Fibroblast of lung (primary cell): ENCODE measurements at places on chromosomes 2 and 18. TPM values are rescaled to one million over a fixed set of nuclear protein-coding genes. Genes with fewer than 3 reads are reported as not detected.

FAM168B gene
- total RNA-seq = 71.2 and 79.1 TPM in 2 replicates

GRCh38 chr2:186721956-186722355 is 28.1 kb downstream of the FAM171B start:
- no peak overlapping the region for H3K4me3 ChIP-seq
- no peaks in the 10 kb centered on the region for H3K27me3 ChIP-seq
- no peak overlapping the region for H3K27ac ChIP-seq
- DNase-seq = no peak
- H3K36me3 ChIP-seq = no peaks in the 10 kb centered on the region

DNA sequence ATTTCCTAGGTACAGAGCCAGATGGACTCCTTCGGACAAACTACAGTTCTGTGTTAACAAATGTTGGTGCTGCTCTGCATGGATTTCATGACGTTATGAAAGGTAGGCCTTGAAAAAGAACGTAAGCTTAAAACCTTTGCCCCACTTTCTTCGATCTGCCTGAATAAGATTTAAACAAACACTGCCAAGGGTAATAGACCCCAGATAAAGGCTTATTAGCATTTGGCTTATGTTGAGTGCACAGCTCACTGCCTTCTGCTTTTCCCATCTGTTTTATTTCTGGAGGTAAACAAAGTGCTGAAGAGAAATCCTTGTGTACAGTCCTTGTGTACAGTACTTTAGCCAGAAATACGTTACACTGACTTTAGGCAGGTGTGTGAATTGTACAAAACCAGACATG is 50.0 kb upstream of the STON1 start:
- H3K4me3 ChIP-seq = no peak overlapping the region
- peaks cover 4% of the 10 kb centered on the region for H3K4me1 ChIP-seq
- DNase-seq = peak; percentile 34

LOXL3 gene
- 12.6 and 26.4 TPM in 2 replicates for total RNA-seq

- H3K4me3 ChIP-seq = no peak overlapping the region
- DNase-seq = no peak
- H3K27ac ChIP-seq = no peak overlapping the region
- no peaks in the 10 kb centered on the region for H3K4me1 ChIP-seq
Measured at GRCh38 chr2:31000970-31001369, 137.3 kb downstream of the GALNT14 start.

DNA sequence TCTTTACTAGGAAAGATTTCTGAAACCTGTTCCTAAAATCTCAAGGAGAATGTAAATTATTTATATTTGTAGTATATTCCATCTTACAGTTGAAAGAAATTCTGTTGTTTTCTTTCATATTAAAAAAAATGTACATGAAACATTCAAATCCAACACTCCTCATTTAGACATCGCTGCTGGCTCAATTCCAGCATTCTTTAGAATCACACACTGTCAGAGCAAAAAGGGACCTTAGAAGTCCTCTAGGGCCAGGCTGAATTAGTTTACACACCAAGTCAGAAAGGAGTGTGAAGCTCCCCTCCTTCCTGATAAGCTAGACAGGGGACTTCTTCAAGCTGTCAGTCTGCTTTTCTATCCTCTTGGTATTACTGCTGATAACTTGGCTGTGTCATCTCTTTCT is 158.6 kb upstream of the LTBP1 start:
- no peak overlapping the region for H3K27ac ChIP-seq
- no peaks in the 10 kb centered on the region for H3K36me3 ChIP-seq
- no peak overlapping the region for H3K4me3 ChIP-seq
- no peaks in the 10 kb centered on the region for H3K27me3 ChIP-seq
- no peaks in the 10 kb centered on the region for H3K4me1 ChIP-seq

GRCh38 chr2:83168377-83168776 is 1290.7 kb downstream of the SUCLG1 start:
- H3K27ac ChIP-seq = no peak overlapping the region
- no peak for DNase-seq
- no peaks in the 10 kb centered on the region for H3K4me1 ChIP-seq
- no peak overlapping the region for H3K4me3 ChIP-seq

CRYGD gene
- total RNA-seq = not detected in 2 replicates

- H3K27me3 ChIP-seq = no peaks in the 10 kb centered on the region
- peaks cover 2% of the 10 kb centered on the region for H3K4me1 ChIP-seq
- H3K4me3 ChIP-seq = no peak overlapping the region
- H3K27ac ChIP-seq = no peak overlapping the region
Measured at GRCh38 chr2:235518322-235519090, 24.7 kb downstream of the AGAP1 start.

CPO gene
- total RNA-seq = under 0.01 TPM in 1 of 2 replicates, not detected in the other

CRYGB gene
- total RNA-seq = not detected in 2 replicates

CEBPZ gene
- 48.9 and 62.4 TPM in 2 replicates for total RNA-seq

ALK gene
- total RNA-seq = under 0.01 TPM in 2 replicates
